NCI-H2107 (cell line): ENCODE measurements at places on chromosomes 12 and 14.

- DNase-seq = no peak
Observed at GRCh38 chr12:72033991-72034390, 95.3 kb downstream of the TPH2 start.

DNA sequence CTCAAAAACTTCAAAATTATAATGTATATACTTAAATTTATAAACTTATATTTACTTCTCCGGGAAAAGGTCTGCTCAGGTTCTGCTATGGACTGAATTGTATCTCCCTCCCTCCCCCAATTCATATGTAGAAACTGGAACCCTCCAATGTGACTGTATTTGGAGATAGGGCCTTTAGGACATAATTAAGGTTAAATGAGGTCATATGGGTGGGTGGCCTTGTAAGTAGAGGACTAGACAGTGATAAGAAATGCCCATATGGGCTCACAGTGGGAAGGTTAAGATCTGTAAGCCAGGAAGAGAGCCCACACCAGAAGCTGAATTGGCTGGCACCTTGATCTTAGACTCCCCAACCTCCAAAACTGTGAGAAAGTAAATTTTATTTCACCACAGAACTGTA, 84.5 kb downstream of the TAOK3 start:
- DNase-seq = no peak

GRCh38 chr14:79465651-79466050, 745.7 kb downstream of the DIO2 start:
- no peak for DNase-seq

- DNase-seq = no peak
Observed at GRCh38 chr14:32087173-32087861, 10.2 kb downstream of the ARHGAP5 start.

DNA sequence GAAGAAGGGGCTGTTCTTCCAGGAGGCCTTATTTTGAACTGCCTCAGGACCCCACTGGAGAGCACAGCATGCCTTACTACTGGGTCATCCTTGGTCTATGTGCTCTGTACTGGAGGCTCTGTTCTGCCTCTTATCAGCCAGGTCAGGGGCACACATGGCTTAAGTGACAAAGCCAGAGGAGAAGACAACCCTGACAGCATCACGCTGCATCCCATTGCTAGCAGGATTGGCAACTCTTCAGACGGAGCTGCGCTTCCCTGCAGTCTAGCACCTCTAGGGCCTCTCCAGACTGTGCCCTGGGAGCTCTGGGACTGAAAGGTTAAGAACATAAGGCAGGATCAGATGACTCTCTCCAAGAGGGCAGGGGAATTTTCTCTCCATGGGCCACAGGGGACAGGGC, 17.3 kb upstream of the TIGAR start:
- DNase-seq = no peak

GRCh38 chr12:107364875-107365518, 271.6 kb upstream of the CRY1 start:
- DNase-seq = no peak

GRCh38 chr12:114440270-114441038, 34.5 kb upstream of the TBX5 start:
- DNase-seq = no peak

DNA sequence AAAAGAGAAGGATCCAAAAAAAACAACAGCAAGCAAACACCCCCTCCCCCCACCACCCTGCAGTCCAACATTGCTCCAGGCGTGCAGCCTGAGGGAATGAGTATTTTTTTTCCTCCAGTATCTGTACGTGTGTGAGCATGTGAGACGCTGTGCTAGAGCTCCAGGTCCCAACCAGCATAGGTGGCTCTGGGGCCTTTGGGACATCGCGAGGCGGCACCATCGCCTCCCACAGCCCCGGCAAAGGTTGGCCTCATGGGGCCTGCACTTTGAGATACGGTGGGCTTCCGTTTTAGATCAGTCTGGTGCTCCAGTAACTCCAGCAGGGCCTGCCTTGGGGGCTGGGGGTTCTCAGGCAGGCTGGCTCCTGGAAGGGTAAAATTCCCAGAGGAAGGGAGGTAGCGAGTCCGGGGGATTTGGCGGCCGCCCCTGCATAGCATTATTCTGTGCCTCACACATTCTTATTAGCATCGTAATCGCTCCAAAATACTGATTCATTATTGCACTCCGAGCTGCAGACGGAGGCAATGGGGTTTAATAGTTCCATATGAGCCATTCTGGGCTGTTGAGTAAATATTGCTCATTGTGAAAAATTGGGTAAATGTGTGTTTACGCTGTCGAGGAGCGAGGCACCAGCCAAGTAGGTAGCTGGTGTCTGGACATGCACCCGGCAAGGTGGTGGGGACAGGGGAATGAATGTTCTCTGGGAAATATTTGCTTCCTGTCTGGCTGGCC, 143.1 kb upstream of the MYL2 start:
- DNase-seq = no peak

- DNase-seq = peak; percentile 62
Observed at GRCh38 chr12:54173066-54173726, 15.6 kb downstream of the SMUG1 start.

- no peak for DNase-seq
Observed at GRCh38 chr14:68563251-68564131, 229.4 kb downstream of the ZFP36L1 start.

GRCh38 chr12:11863988-11864387, 206.8 kb upstream of the BCL2L14 start:
- no peak for DNase-seq

- no peak for DNase-seq
Observed at GRCh38 chr12:19988948-19989347, 379.4 kb upstream of the PDE3A start.

GRCh38 chr12:45433441-45433868, 217.6 kb downstream of the ANO6 start:
- DNase-seq = no peak

DNA sequence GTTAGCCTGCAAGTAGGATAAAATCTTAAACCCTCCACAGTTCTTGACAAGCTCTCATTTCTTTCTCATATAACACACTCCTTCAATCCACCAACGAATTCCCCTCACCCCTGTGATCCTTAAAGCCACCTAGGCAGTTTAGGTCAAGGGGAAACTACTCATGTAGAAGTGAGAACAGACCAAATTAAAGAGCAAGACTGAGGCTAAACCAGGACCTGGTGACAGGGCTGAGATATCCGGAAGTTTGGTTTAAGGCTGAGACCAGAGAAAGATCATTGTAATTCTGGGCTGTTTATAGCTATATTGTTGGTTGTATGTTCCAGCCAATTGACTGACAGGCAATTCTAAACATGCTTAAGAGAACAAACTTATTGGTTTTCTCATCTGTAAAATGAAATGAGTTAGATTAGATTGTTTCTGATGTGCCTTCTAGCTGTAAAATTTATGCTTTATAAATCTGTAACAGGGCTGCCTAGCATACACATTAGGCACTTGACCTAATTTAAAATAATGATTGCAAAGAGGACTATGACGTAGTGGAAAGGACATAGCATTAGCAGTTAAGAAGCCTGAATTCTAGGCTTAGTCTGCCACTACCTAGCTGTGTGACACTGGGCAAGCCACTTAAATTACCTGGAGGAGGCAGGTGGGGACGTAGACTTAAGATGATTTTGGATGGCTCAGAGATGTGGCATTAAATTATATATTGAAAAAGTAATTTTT, 53.9 kb upstream of the PTGR2 start:
- DNase-seq = no peak

GRCh38 chr12:85530456-85530855, 250.4 kb downstream of the ALX1 start:
- no peak for DNase-seq

GRCh38 chr12:124601706-124602105, 34.3 kb upstream of the NCOR2 start:
- DNase-seq = no peak

GRCh38 chr14:59055006-59055405, 133.5 kb upstream of the DAAM1 start:
- no peak for DNase-seq

- DNase-seq = no peak
Observed at GRCh38 chr12:1529862-1530591, 64.4 kb downstream of the FBXL14 start.

GRCh38 chr14:68168460-68169109, 349.0 kb downstream of the RAD51B start:
- DNase-seq = no peak

DNA sequence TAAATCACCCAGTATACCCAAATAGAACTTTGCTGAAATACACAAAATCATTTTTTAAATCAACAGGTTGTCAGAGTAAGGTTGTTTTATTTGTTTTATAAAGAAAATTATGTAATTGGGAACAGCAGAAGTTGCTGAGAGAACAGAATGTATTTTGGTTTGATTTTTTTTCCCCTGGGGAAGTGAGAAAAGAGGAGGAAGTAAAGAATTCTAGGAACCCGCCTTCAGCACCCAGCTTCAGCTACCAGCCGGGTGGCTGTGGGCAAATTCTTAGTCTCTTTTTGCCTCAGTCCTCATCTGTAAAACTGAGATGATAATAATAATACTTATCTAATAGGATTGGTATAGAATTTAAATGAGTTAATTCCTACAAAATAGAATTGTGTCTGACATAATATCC, 119.4 kb downstream of the SRGAP1 start:
- no peak for DNase-seq

DNA sequence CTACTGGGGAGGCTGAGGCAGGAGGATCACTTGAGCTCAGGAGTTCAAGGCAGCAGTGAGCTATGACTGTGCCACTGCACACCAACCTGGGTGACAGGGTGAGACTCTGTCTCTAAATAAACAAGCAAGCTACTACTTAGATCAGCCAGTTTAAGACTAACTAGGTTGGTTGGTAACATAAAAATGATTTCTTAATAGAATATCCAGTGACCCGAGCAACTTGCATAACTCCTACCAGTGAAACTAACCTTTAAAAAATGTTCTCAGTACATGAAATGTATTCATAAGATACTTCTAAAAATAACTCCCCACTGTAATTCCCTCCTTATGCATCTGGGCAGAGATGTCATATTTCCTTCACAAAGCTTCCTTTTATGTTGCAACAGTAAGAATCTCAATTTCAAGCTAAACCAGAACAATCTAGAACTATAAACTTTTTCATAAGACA, 15.9 kb downstream of the TAOK3 start:
- no peak for DNase-seq

GRCh38 chr12:43333644-43334043, 218.4 kb downstream of the ADAMTS20 start:
- DNase-seq = no peak

DNA sequence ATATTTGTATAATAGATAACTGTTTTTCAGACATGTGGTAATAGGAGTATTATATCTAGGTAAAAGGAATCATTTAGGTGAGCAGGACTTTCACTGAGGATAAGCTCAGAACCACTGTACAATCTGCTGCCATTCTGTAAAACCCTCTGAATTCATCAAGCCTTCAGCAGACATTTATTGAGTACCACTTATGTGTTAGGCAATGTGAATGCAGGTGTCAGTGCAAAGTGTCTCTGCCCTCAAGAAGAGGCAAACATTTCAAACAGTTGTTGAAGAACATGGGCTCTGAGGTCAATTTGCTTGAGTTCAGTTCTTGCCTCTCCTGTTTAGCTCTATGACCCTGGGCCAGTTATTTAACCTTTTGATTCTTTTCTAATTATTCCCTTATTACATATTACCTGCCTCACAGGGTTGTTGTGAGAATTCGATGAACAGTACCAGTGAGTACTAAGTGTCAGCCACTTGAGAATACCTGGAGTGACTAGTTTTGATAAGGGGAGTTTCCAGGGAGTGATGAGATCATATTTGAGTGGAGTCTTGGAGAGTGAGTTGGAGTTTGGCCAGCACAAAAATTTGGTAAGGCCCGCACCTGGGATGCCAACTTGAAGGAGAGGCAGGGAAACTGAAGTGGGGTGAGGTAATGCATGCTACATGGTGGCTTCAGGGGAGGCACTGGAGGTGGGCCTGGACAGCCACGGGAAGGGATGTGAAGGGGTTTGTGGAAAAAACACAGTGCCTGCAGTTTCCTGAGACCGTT, 33.7 kb downstream of the RASSF8 start:
- DNase-seq = no peak

- no peak for DNase-seq
Observed at GRCh38 chr12:94767956-94768355, 117.6 kb upstream of the TMCC3 start.

GRCh38 chr12:109752117-109753053, 38.8 kb downstream of the FAM222A start:
- DNase-seq = no peak

DNA sequence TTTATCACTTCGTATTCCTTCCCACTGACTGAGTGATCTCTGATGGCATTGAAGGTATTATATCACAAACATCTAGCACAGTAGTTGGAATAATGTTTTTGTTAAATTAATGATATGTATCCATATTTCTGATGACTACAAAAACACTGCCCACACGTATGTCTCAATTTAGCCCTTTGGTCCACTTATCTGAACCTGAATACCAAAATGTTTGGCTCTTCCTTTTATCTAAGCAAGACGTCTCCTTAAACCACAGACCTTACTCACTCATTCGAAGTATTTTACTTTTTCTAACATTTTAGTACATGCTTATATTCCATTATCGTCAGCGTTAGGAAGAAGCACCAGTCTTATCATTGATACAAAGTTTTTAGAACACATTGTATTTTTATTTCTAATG, 126.4 kb downstream of the PIK3C2G start:
- DNase-seq = no peak

DNA sequence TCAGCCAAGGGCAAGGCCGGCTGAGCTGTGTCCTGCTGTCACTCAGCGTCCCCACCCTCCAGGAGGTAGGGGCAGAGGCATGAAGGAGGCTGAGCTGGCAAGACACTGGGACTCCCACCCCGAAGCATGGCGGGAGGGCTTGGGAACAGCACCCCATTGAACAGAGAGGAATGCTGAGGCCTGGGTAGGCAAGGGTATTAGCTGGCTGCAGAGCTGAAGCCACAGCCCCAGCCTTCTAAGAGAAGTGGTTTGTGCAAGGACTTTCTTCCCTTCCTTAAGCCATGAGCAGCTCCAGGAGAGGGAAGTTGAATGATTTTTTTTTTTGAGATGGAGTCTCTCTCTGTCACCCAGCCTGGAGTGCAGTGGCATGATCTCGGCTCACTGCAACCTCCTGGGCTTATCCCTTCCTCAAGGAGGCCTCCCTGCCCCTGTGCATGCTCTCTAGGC, 6.6 kb upstream of the CFAP73 start:
- DNase-seq = no peak

- DNase-seq = no peak
Observed at GRCh38 chr14:104593241-104593701, 11.3 kb downstream of the TMEM179 start.

DNA sequence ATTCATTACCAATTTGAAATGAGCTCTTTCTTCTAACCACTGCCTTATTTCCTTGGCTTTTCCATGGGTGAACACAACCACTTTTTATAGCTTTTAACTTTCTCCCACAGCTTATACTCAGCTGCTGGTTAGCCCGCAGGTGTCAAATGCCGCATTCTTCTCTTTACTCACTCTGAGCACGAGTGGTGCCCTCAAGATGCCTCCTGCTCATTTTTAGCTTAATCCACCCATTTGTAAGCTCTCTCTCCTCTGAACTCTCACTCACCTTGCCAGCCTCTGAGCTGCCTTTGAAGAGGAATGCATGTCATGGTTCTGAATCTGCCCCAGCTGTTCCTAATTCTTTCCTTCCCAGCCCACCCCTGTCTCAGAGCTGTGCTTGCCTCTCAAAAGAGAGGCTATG, 449.4 kb upstream of the PRICKLE1 start:
- DNase-seq = no peak

GRCh38 chr12:50507930-50508329, 3.1 kb downstream of the DIP2B start:
- no peak for DNase-seq

- DNase-seq = no peak
Observed at GRCh38 chr12:87001102-87001501, 744.9 kb upstream of the MGAT4C start.

- DNase-seq = no peak
Observed at GRCh38 chr14:22588526-22589095, 413 bp downstream of the DAD1 start.

GRCh38 chr12:122825773-122826724, 9.2 kb upstream of the HIP1R start:
- no peak for DNase-seq
